ENCODE measurements at places on chromosomes 7 and 10.

DNA sequence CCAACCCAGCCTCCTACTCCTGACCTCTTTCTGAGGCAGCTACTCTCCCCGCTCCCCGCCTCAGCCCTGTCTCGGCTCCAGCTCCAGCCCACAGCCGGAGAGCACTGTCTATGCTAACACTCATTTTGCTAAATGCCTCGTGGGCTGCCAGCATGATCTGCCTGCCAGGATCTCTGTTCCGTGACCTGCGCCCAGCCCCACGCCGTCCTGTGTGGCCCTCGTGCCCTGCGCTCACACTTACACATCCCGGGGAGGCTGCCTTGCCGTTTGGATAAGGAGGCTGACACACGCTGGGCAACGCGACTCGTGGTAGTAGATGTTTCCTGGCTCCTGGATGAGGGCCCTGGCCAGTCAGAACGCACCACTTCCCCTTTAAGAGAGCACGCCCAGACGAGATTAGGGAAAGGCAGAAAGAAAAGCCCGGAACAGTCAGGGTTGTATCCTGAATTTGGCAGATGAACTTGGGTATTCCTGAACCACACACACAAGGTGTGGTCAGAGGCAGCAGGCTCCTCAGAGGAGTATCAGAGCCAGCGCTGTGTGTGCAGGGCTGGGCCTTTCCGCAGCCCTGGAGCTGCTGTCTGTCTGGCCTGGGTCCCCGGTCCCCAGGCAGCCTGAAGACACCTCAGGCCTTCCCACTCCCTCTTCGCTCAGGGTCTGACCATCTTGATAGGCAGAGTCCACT lies 97.7 kb upstream of the EFCAB10 start:
- DNase-seq: no peak

DNA sequence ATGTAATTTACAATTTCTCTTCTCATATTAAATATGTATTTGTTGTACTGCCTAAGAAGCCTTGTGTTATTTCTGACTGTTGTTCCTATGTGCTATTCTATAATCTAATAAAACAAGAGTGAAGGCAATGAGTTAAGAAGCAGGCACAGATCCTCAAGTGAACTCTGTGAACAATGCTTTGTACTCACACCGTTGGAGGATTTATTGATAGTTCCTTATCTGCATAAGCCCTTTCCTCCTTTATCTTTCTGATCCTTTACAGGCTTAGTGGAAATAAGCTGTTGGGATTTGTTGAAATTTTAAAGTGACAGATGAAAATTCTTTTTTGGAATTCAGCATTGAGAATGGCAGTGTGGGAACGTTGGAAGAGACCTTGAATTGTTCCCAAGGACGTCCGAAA lies 329.6 kb upstream of the NPVF start:
- DNase-seq: no peak

DNA sequence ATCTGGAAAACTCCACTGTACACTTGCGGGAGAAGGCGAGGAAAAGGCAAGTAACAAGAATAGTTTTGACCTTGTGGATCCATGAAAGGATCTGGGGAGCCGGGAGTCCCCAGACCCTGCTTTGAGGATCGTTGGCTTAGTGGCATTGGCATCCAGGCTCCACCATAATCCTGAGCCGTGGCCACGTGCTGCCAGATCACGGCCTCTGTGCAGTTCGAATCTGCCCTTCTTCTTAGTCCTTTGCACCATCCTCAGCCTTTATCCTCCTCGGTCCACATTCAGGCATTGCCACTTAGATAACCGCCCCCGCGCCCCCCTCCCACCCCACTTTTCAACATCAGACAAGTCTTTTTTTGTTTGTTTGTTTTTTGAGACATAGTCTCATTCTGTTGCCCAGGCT lies 201.4 kb downstream of the CUX1 start:
- DNase-seq: no peak

GRCh38 chr10:88851706-88852105 lies at the start of gene ANKRD22:
TSS of gene ANKRD22 (minus strand) at chr10:88851844. CDS start at chr10:88851607, 237 bp downstream.
- no peak for DNase-seq

DNA sequence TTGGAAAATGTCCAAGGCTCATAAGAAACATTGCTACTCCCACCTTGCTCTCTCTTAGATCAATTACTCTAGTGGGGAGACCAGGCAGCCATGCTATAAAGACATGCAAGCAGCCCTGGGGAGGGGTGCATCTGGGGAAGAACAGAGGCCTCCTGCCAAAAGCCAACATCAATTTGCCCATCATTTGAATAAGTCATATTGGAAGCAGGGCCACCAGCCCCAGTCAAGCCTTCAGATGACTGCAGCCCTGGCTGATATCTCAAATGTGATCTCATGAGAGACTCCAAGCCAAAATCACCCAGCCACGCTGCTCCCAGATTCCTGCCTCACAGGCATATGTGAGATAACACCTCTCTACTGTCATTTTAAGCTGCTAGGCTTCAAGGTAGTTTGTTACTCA lies 157.5 kb upstream of the PDE1C start:
- no peak for DNase-seq

- peak; percentile 53 for DNase-seq
Observed at GRCh38 chr7:105652359-105652993, 71.2 kb upstream of the EFCAB10 start.

DNA sequence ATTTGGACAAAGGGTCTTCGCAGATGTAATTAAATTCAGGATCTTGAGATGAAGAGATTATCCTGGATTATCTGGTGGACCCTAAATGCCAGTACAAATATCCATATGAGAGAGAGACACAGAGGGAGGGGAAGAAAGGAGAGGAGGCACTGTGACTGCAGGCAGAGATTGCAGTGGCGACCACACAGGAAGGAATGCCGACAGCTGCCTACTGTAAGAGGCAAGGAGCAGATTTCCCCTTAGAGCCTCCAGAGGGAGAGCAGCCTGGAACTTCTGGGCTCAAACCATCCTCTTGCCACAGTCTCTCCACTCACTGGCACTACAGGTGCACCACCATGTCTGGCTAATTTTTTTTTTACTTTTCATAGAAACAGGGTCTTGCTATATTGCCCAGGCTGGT lies 152.3 kb downstream of the SDK1 start:
- DNase-seq: no peak

- no peak for DNase-seq
Observed at GRCh38 chr10:84510121-84510520, 181.7 kb downstream of the CCSER2 start.

DNA sequence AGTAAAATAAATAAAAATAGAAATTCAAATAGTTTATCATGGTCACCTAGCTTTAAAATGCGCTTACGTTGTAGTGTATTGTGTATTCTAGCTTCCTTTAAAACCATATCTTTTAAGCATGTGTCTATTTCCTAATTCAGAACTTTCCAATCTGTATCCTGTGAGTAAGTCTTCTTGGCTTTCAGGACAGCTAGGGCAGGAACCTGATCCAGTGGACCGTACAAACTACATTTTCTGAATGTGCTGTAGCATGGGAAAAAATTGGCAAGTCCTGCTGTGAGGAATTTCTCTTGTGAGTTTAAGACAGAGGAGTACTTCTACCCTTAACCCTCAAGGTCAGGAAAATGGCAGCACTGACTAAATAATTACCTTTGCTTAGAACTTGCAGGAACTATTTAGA lies 12.1 kb downstream of the OPN1SW start:
- DNase-seq: no peak

GRCh38 chr7:50497068-50497642 lies 47.0 kb upstream of the FIGNL1 start:
- no peak for DNase-seq

DNA sequence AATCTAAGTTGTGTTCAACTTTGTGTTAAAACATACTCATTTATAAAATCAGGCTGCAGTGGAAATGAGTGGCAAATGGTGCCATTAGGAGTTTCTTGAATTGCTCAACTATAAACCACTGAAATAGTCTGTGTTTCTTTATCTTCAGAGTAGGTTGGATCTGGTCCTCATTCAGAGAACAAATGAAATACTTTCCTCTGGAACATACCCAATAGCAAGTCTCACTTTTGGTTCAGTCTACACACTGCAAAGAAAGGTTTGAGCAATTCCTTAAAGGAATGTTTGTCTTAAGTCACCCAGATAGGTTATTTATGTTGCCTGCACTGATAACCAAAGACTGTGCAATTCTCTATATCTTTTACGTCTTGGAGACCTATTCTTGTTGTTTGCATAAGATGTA lies 62.5 kb downstream of the ABCB4 start:
- DNase-seq: no peak

GRCh38 chr7:43668035-43668434 lies 61.3 kb downstream of the COA1 start:
- DNase-seq: no peak

GRCh38 chr7:93985101-93985500 lies 19.1 kb downstream of the BET1 start:
- no peak for DNase-seq

- DNase-seq: no peak
Observed at GRCh38 chr7:25846722-25847121, 305.3 kb upstream of the NFE2L3 start.

DNA sequence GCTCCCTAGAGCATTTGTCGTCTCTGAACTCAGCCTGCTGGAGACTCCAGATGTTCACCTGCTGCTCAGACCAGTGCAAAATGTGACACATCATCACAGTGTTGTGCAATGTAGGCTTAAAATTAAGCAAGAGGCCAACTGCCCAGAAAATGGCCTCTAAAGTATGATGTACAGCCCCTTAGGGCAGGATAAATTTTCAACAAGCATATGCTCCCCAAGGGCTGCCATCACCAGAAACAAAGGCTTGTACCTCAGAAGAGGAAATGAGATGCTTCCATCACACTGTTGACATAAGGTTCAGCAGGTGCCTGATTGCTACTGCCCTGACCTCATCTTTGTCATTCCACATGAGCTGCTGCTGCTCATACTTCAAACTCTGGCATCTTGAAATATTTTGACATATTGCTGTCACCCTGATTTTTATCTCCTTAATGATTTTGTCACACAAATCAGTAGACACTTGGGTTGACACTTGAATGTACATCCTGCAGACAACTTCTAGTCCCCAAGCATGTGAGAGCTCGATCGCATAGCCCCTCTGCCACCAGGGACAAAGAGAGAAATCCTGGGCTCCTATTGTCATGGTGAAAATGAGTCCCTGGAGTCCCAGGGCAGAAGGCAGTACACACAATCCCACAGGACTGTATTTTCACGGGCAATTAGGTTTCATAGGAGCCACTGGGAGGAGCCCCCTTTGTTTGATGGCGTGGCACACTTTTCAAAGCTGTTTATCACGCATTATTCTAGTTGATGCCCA lies 219.7 kb upstream of the STK17A start:
- no peak for DNase-seq

DNA sequence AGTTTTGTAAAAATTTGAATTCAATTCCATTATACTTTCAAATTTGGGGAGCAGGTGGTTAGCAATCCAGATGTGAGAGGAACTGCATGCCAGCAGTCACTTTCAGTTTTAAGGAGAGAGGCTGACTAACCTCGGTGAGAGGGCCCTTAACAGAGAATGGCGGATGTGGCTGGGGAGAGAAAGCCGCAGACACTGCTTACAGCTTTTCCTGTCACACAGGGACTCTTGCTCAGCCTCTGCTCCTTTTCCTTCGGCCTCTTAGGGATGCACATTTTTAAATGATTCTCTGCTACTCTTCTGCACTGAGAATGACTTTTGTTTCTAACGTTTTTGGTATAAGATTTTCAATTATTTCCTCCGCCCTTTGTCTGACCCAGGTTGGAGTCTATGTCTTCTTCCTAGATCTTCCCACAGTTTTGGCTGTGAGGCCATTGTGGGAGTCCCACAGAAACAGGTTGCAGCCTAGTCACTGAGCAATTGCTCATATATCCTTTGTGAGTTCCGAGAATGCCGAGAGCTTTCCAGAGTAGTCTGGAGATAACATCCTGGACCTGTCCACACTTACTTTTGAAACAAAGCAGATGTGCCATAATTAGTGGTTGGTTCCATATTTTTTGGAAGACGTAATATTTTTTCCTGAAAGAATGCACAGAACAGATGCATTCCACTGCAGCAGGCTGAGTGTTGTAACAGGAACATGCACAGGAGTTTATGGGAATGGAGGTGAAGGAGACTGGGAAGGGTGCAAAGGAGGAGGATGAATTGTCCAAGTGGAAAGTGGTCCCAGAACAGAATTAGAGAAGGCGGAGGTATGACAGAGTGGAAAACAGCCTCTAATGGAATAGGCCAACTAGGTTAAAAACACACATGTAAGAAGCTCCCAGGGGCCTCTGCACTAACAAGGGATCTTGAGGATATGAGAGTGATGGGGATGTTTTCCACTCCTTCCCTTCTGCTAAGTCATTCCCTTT lies 168.0 kb upstream of the ZNF32 start:
- peak; percentile 47 for DNase-seq

- DNase-seq: no peak
Observed at GRCh38 chr7:118629898-118630438, 405.5 kb downstream of the ANKRD7 start.

- DNase-seq: no peak
Observed at GRCh38 chr10:43737003-43737402, 88.3 kb upstream of the ZNF32 start.

- peak; percentile 52 for DNase-seq
Observed at GRCh38 chr7:139620676-139621344, 97.3 kb downstream of the CLEC2L start.

DNA sequence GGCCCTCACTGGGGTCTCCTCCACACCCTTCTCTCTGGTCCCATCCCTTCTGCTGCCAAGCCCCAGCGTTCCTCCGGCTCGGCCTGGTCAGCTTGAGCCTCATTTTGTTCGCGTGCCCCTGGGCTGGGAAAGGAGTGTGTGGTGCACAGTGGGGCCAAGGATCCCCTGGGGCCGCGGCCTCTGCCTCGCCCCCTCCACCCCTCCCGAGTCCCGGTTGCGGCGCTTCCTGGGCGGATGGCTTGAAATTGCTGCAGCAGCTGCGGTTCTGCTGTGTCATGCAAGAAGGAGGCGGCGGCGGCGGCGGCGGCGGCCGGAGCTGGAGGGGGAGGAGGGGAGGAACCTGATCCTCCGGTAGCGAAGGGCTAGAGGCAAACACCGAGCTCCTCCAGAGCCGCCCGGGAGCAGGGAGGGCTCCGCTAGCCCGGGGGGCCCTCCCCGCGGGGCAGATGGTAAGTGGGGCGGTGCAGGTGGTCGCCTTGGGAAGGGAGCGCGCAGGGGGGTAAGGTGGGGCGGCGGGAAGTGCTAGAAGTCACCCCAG lies 217.8 kb upstream of the MKLN1 start:
- DNase-seq: peak; percentile 58

DNA sequence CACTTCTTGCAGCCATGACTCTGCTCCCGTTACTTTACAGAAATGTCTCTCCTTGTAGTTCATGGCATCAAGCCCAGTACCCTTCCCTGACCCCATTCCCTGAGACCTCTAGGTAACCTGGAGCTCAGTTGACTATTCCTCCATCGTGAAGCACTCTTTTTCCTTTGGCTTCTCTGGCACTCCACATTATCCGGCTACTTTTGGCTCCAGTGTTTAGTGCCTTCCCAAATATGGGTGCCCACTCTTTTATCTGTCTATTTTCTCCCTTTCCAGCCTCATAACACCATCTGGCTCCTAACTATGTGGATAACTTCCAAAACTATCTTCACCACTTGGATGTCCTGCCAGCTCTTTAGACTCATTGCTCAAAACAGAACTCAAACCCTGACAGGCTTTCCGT lies 744.7 kb upstream of the GALNT17 start:
- no peak for DNase-seq

- no peak for DNase-seq
Observed at GRCh38 chr7:143042790-143043271, 9.3 kb upstream of the OR6V1 start.

- DNase-seq: no peak
Observed at GRCh38 chr7:95026421-95027072, 119.2 kb downstream of the PPP1R9A start.

- no peak for DNase-seq
Observed at GRCh38 chr10:86644152-86644793, 10.1 kb upstream of the OPN4 start.

Data from activated T-cell treated with anti-CD3 and anti-CD28 coated beads for 4 hours (primary cell).